ENCODE measurements at places on chromosomes 11 and 22. TPM values are rescaled to one million over a fixed set of nuclear protein-coding genes. Genes with fewer than 3 reads are reported as not detected.

NCAPH2 gene
- 47.6 TPM for total RNA-seq

RTN4RL2 gene
- 0.07 TPM for total RNA-seq

- DNase-seq, result no peak
Measured at GRCh38 chr11:34970033-34970432, 53.6 kb downstream of the PDHX start.

GRCh38 chr22:48367731-48368130, 1459.9 kb downstream of the BRD1 start:
- no peak for DNase-seq

DNA sequence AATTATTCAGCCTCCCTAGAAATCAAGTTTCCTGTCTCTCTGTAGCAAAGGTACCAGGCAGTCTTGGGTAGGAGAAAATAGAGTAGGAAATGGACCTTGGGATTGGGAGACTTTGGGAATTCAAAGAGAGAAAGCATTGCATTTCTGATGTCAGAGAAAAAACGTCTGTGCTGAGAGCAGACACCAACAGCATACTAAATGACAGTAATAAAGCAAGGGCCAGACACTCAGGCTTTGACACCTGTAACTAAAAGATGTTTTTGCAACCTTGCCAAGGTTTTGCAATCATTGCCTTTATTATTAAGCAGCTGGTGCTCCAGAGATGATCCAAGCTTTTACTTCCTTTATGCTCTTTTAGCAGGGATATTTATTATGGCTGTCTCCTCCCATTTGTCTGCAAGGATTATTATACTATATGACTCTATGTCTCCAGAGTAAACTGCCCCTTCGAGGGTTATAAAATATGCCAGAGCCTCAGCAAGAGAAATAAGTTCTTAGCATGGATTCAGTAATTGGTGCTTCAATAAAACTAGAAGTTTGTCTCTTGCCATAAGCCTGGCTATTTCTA, 85.2 kb upstream of the GRAMD1B start:
- no peak for DNase-seq

DNA sequence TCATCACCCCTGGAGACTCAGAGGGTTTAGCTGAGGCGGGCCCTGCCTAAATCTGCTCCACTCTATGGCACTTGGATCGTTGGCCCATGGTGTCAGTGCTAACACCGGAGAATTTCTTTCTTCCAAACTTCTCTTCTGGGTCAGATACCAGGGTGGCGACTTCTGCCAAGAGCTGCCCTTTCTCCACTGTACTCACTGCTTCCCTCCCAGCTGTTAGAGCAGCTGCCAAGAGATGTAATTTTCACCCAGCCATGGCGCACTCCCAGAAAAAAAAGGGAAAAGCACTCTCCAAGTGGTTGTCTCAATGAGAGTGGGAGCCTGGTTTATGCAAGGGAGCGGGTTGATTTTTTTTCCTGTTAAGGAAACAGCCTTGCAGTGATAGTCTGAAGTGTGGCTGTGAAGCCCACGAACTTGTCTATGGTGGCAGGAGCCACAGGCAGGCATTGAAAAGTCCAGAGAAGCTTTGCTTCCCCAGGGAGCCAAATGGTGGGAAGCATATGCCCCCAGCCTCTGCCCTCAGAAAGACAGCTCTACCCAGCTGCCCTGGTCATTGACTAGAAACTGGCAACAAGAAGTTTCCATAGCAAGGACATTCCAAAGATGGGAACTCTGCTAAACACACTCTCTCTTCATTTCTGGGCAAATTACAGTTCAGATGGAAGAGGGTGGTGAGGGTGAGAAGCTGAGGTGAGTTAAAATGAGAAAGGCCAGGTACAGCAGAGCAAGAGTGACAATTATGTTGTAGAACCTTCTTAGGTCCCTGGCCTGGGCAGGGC, 10.7 kb downstream of the PCSK7 start:
- DNase-seq, result no peak

DNA sequence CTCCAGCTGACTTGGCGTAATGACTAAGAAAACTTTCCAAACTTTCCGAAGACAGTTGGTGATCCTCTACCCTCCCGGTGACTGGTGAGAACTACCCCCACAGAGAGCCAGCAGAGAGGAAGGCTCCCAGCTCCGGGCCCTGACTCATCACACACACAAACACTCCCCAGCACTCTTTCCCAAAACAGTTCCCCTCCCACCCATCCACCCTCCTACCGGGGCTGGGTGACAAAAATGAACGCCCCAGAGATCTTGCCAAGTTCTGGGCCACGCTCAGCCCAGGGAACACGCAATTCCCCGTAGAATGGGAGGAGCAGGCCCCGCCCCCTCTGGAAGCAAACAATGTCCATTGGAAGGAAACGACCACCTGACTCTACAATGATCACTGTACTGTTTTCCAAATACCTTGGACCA, 21.3 kb upstream of the JAM3 start:
- DNase-seq, result no peak

All from pulmonary artery endothelial cell (primary cell).